ENCODE measurements at places on chromosomes 7 and 10.

GRCh38 chr7:36895192-36895591 lies 170.9 kb upstream of the AOAH start:
- DNase-seq: peak; percentile 35

DNA sequence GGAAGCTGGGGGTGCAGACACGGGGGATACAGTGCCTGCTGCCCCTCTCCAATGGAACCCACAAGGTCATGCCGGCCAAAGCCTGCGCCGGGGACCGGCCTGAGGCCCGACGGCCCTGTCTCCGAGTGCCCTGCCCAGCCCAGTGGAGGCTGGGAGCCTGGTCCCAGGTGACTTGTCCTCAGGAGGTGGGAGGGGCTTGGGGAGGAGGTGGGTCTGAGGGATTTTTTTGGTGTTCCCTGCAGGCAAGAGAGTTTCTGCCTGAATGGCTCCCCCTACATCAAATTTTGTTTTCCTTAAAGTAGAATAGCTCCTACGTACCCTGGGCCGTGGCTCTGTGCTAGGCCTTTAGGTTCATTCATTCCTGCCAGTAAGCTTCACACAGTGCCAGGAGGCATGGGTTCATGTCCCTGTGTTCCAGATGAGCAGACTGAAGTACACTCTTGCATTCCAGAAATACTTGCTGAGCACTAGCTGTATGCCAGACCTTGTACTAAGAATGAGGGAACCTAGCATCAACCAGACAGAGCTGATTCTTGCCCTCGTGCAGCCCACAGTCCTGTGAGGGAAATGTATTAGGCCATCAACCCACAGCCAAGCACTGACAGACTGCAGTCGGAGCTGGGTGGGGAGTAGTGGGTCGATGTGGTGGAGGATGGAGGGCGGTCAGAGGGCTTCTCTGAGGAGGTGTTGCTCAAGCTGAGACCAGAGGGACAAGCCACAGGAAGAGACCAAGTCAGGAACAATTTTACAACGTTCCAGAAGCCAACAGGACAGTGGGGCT lies 31.1 kb downstream of the TBATA start:
- DNase-seq: no peak

DNA sequence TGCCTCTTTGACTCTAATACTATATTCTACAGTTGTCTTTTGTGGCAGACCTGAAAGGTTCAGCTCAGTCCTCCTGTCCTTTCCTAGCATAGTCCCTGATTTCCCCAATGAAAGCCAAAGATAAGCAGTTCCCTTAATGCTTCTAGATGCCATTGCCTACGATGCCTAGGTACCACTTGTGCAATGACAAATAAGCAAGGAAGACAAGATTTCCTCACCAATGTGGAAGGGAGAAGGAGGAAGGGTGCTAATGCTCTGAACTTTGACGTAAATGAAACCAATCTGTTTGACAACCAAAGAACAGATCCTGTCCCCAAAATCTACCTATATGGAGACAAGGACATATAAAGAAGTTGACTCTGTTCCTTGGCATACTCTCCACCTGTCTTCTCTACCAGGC lies 393.3 kb downstream of the KCNMA1 start:
- no peak for DNase-seq

DNA sequence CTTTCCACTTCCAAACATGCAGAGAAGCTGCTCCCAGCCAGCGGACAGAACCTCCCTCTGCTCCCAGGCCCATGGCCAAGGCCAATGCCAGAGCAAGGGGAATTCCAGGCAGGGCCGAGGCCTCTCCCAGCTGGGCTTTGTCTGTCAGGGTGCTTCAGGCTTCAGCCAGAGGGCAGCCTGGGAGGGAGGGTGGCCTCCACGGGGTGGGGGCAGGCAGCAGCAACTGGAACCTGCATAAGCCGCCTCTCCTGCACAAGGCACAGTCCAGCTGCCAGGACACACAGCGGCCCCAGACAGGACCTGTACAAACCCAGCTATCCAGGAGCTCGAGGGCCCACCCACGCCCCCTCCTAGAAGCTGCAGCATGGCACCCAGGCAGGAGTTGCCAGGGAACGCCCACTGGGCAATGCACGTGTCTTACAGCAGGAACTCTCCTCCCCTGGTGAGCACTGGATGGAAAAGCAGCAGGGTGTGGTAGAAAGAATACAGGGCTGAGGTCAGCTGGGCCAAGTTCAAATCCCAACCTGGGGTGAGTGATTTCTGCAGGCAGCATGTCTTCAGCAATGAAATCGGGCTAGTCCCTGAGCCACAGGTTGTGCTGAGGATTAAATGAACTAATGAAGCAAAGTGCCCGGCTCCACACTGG lies 7.6 kb downstream of the FAM53B start:
- peak; percentile 37 for DNase-seq

GRCh38 chr7:136709876-136710275 lies 158.6 kb upstream of the CHRM2 start:
- DNase-seq: no peak

- DNase-seq: no peak
Observed at GRCh38 chr7:23404546-23405239, 65.6 kb downstream of the IGF2BP3 start.

GRCh38 chr7:30329716-30330115 lies 45.3 kb downstream of the ZNRF2 start:
- DNase-seq: no peak

DNA sequence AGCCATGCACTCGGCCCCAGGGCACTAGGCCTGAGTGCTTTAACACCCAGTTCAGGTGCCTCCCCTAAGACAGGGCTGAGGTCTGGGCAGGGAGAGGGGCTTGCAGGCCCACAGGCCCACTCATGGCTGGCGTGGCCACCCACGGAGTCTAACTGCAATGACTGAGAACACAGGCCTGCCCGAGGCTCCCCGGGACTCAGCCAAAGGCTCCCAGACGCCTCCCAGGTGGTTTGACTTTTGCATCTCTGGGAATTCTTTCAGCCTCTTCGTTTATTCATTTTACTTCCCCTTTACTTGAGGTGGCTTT lies 37.3 kb downstream of the PTPRN2 start:
- DNase-seq: no peak

- DNase-seq: peak; percentile 24
Observed at GRCh38 chr10:80664071-80664680, 126.5 kb downstream of the SH2D4B start.

DNA sequence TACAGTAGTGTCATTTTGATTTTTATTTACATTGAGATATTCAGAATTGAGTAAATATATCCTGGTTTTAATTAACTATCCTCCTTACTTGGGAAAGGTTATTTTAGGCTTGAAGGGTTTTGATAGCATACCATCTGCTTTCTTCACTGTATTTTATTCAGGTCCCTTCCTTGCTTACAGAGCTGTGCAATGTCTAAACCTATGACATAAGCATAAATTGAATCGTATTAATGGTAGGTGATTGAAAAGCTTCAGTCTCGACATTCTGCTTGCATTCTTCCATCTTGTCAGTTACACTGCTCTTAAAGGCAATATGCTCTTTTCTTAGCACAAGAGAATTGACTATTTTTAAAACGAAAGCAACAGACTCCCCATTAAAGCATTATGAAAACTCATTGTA lies 102.5 kb downstream of the ARID5B start:
- DNase-seq: no peak

DNA sequence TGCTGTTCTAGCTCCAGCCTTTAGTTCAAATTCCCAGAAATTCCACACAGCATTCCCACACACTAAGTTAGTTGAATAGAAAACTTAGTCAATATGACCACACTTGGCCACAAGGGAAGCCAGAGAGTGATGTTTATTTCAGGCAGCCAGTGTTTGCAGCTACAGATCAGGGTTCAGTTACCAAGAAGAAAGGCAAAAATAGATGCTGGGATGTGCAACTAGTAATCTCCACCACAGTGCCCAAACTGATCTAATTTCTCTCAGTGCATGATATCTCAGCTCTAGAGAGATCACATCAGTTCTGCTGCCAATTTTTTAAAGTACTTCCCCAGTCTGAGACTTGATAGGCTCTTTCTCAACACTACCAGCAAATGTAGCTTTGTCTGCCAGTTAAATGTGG lies 17.6 kb downstream of the SLF2 start:
- no peak for DNase-seq

DNA sequence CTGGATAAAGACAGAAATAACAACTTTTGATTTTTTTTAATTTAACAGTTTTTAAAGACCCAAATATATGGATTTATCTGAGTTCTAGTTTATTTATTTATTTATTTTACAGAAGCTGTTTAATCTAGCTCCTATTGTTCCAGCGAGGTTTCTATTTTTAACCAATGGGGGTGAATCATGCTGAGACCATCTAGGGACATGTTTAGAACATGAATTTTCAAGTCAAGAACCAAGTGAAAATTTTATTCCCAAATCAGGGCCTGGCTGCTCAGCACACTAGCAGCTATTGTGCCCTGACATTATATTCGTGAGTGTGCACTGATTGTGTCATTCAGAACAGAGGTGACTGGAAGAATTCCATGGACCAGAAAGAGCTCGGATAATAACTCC lies 24.6 kb upstream of the MPP7 start:
- peak; percentile 77 for DNase-seq

DNA sequence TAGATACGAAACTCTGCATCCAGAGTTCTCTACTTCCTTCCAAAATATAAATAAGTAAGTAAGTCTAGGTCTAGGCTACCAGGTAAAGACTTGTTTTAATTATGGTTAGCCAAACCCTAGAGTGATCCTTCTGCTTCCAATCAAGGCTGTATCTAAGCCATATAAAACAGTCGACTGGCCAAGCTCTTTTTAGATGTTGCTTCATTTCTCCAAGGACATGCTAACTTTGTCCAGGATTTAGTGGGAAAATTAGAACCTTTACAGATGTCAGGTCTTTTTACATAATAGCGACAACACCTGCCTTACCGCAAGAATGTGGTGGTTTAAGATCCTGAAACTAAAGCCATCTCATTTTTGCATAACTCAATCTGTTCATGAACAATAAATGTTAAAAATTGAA lies 156.8 kb downstream of the NXPH1 start:
- DNase-seq: no peak

DNA sequence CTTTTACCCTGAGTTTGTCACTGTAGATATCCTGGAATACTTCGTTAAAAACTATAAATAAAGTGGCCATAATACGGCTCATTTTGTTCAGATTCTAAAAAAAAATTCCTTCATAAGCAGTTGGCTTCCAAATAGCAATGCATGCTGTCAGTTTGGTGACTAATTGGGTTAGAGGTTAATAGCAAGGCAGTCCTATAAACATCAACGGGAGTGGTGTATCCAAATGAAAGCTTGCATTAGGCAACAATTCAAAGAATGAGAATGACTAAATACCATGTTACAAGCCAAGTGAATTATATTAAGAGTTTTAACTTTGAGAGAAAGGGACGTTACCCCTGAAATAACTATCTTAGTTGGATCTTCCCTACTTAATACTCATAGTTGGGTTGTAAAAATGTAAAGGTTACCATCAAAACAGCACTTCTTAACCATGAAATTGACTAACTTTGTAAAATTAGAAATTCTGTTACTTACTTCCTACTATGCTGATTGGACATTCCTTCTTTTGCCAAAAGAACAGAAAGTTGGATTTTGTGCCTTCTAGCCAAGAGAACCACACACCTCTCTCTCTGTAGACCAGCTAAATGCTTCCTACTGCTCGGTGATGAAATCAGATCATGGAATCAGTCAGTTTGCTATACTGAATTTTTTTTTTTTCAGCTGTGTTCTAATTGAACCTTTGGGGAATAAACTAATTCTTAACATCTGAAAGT lies 98.0 kb downstream of the KAT6B start:
- DNase-seq: peak; percentile 81

- no peak for DNase-seq
Observed at GRCh38 chr7:143327903-143328302, 12.0 kb downstream of the CLCN1 start.

DNA sequence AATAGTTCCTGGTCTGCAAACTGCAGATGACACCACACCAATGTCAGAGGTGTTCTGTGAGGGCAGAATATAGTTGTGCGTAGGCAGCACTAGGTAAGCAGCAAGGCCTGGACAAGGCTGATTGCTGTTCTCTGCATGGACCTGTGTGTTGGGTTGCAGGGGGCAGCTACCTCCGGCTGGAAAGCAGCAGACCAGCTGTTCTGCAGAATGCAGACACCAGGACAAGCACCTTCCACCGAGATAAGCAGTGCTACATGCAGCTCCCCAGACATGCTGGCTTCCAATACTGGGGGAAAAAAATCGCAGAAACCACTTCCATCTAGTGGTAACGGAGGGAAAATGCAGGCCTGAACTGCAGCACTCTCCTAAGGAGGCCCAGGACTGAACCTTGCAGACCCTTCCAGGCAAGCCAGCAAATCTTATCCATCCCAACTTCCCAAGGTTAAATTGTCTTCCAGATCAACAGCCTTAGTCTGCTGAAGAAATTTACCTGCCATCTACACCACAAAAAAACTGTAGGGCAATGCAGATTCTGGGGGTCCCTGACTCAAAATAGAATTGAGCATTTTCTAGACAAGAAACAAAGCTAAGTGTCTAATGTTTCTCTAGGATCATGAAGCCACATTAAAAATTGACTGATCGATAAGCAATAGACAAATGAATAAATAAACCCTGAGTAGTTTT lies 50.5 kb upstream of the COBL start:
- no peak for DNase-seq

DNA sequence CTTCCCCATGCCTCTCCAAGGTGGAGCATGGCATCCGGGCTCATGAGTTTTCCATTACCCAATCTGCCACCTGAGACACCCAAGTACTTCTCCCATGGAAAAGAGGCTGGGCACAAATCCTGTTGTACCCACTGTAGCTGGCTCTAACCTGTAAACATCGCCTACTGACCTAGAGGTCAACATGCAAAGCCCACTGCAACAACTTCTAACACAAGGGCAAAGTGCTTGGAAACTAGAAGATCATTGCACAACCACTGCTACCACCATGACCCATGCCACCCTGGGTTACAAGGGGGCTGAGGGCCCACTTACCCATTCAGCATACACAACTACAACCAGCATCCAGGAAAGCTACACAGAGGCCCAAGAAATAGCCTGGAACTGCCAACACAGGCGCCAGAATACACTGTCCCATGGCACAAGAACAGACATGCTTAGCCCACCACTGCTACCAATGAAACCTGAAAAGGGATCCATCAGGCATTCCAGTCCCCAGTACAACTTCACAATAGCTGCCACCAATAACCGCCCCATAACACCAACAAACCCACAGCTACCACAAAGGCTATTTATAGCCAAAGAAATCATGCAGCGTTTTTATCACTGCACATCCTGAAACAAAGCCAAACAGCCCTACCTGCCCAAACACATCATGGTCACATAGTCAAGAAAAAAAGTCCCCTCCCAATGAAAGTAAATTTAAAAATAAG lies 63.4 kb downstream of the RNF32 start:
- DNase-seq: peak; percentile 22

DNA sequence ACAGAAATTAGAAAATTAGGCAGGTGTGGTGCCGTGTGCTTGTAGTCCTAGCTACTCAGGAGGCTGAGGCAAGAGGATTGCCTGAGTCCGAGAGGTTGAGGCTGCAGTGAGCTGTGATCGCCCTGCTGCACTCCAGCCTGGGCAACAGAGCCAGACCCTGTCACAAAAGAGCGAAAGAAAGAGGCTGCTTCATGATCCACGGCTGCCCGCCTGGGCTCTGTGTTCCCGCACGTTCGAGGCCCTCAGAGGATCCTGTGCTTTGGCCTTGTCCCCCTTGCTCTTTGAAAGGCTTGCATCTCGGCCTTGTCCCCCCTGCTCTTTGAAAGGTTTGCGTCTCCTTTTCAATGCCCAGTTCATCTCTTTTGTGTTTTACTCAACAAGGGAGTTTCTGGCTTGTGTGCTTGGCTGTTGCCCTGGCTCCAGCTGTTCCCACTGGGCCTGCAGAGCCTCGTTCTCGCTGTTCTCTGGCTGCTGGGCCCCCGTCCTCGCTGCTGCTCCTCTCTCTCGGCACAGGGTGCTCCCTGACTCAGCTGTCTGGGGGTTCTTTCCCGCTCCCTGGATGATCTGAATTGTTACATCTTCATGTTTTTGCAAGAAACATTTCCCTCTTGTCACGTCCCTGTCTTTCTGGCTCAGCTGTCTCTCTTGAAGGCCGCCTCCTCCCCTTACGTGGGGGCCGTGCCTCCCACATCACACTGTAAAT lies 45.1 kb upstream of the INPP5A start:
- no peak for DNase-seq
